ENCODE measurements at places on chromosomes 16 and 17. TPM values are rescaled to one million over a fixed set of nuclear protein-coding genes. Genes with fewer than 3 reads are reported as not detected.

The C17orf78 gene
- total RNA-seq, result not detected

The NPIPA3 gene
- total RNA-seq, result not detected

The SECTM1 gene
- total RNA-seq, result 2.3 TPM

The KRT25 gene
- total RNA-seq, result not detected

The GJD3 gene
- 0.57 TPM for total RNA-seq

The SDR42E2 gene
- not detected for total RNA-seq

The TPSB2 gene
- total RNA-seq, result not detected

The CD300H gene
- not detected for total RNA-seq

The UMOD gene
- not detected for total RNA-seq

The CIBAR2 gene
- not detected for total RNA-seq

The DGKE gene
- 7.6 TPM for total RNA-seq

The CDH3 gene
- 0.14 TPM for total RNA-seq

The NOXO1 gene
- 0.33 TPM for total RNA-seq

The C17orf50 gene
- not detected for total RNA-seq

The CCDC40 gene
- 3.2 TPM for total RNA-seq

The SMARCE1 gene
- 114 TPM for total RNA-seq

The SLC16A11 gene
- total RNA-seq, result not detected

The VWA3A gene
- not detected for total RNA-seq

The KIF22 gene
- total RNA-seq, result 47.0 TPM

The TEKT5 gene
- total RNA-seq, result not detected

The KRTAP9-8 gene
- total RNA-seq, result not detected

The BICDL2 gene
- not detected for total RNA-seq

The KRTAP4-5 gene
- not detected for total RNA-seq

The NFATC2IP gene
- total RNA-seq, result 16.9 TPM

The ICAM2 gene
- 1.4 TPM for total RNA-seq

The HIC1 gene
- total RNA-seq, result 47.2 TPM

The SBK1 gene
- not detected for total RNA-seq

The RHBDF1 gene
- 65.4 TPM for total RNA-seq

The TMC7 gene
- 0.66 TPM for total RNA-seq

The NOG gene
- 18.8 TPM for total RNA-seq

The P2RX1 gene
- 0.08 TPM for total RNA-seq

The NACA2 gene
- not detected for total RNA-seq

The CDH1 gene
- 0.48 TPM for total RNA-seq

The MYO15A gene
- total RNA-seq, result 0.16 TPM

The HBA1 gene
- not detected for total RNA-seq

The CSH2 gene
- total RNA-seq, result not detected

The DOK4 gene
- 22.8 TPM for total RNA-seq

The TBC1D3B gene
- 1.2 TPM for total RNA-seq

The SPAG7 gene
- 64.7 TPM for total RNA-seq

The AHSP gene
- total RNA-seq, result not detected

The NPB gene
- total RNA-seq, result 0.16 TPM

The PABPN1L gene
- not detected for total RNA-seq

The AURKB gene
- 21.7 TPM for total RNA-seq

The KCNJ16 gene
- not detected for total RNA-seq

The TAC4 gene
- total RNA-seq, result not detected

The CACNA1G gene
- total RNA-seq, result 0.21 TPM

The BAIAP3 gene
- total RNA-seq, result 0.19 TPM

The IRF8 gene
- total RNA-seq, result not detected

The KRTAP2-2 gene
- 0.68 TPM for total RNA-seq

The SLC4A1 gene
- not detected for total RNA-seq

The PRR29 gene
- total RNA-seq, result 0.27 TPM

The SGSH gene
- total RNA-seq, result 45.8 TPM

The ATP6V0A1 gene
- 48.1 TPM for total RNA-seq
